Femur (tissue), 1 donor: ENCODE measurements at places on chromosomes 16 and 17.
A peak's percentile ranks its signal among the peaks of the same experiment; 100 is the strongest.

DNA sequence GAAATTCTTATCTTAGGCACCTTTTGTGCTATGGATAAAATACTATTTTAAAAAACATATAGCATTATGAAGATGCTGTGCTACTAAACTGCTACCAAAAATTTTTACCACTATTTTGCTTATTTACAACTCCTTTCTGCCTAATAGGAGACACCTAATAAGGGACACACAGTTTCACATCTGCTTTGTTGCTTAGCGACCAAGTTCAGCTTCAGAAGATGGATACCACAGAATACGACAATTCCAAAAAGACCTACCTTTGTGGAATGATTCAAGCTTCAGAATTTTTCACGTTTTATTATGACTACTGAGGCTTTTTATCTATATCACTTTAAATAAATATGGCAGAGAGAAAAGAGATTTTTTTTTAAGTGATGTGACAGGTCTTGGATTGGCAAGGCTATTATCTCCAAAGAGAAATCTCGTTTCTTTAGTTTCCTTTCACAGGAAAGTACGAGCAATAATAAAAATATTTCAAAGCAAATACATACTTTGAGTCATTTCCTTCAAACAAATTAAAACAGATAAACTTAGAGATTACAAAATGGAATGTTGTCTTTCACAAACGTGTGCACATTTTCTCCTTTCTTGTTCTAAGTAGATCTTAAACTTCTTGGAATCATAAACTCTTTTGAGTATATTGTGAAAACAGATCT, 35.4 kb downstream of the SPAG9 start:
- DNase-seq = no peak

DNA sequence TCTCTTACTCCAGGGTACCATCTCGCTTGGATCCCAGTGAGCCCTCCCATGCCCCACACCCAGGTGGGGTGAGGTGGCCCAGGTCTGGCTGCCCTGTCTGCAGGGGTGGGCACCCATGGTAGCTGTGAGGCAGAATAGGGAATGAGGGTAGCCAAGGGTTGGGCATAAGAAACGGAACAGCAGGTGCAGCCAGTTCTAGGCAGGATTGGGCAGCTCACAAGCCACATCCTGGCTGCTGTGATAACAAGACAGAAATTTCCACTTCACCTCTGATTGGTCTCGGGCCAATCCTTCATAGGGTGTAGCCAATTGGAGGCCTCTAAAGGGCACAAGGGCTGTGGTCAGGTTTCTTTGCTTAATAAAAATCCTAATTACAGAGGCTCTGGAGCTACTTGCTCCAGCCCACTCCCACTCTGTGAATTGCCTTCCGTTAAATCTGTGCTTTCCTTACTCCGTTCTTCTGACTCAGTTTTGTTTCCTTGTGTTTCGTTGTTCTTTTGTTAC, 1.5 kb upstream of the ARHGDIG start:
- no peak for DNase-seq

GRCh38 chr16:10087151-10087550, 95.1 kb downstream of the GRIN2A start:
- no peak for DNase-seq

- no peak for DNase-seq
Observed at GRCh38 chr16:1257561-1258224, 1.8 kb downstream of the TPSD1 start.

DNA sequence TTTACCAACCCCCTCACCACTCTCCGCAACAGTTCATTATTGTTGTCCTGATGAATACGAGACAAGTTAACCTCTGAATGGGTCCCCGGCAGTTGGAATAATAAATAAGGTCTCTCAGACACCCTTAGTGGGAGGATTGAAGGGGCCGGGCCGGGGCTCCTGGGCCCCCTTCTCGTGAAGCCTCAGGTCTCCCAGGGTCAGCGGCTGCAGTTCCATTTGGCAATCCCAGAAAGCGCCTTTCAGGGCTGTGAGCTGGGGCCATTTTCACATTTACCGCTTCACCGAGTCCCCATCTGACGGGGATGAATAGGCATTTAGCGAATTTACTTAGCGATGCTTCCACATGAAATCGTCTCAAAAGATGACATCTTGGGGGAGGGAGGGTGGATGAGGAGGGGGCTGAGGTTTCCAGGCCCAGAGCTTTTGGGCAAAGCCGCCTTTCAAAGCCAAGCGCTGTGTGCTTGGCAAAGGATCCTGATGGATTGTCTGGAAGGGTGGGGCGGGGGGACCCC, 309.8 kb downstream of the XYLT1 start:
- no peak for DNase-seq

DNA sequence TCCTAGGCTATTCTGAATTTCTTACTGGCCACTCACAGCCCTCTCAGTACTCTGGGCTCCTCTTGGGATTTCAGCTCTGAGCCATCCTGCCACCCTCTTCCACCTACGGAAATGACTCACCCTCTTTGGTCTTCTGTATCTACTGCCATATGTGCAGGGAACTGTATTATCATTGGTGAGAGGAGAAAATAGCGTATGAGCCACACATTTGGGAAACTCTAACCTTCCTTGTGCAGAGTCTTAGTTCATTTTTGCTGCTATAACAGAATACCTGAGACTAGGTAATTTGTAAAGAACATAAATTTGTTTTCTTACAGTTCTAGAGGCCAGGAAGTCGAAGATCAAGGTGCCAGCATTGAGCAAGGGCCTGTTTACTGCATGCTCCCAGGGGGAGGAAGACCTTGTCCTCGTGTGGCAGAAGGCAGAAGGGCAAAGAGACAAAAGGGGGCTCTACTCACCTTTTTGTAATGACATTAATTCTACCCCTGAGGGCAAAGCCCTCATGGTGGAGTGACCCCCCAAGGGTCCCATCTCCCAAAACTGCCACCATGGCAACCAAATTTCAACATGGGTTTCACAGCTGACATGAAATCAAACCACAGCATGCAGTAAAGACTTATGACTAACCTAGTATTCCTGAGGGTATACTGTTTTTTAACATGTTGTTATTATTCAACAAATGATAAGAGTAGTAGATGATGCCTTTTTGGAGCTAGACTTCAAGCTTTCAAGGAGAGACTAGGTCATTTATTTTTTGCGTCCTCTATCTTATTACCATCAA, 191.8 kb downstream of the PRKCA start:
- DNase-seq = no peak

DNA sequence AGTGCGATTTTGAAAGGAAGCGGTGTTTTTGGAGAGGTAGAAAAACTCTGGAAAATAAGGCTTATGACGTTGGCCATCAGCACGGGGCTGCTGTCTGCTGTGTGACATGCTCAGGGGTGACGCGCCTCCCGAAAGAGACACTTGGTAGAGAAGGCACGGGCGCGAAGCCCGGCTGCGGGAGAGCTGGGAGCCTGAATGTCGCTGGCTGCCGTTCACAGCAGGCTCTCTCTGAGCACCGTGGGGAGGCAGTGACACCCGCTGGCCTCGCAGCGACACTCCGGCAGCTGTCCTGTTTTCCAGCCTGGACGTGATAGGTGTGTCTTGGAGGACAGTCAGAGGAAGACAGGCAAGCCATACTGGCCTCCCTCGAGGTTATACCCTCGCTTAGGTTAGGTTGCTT, 759.1 kb upstream of the RBFOX1 start:
- no peak for DNase-seq

DNA sequence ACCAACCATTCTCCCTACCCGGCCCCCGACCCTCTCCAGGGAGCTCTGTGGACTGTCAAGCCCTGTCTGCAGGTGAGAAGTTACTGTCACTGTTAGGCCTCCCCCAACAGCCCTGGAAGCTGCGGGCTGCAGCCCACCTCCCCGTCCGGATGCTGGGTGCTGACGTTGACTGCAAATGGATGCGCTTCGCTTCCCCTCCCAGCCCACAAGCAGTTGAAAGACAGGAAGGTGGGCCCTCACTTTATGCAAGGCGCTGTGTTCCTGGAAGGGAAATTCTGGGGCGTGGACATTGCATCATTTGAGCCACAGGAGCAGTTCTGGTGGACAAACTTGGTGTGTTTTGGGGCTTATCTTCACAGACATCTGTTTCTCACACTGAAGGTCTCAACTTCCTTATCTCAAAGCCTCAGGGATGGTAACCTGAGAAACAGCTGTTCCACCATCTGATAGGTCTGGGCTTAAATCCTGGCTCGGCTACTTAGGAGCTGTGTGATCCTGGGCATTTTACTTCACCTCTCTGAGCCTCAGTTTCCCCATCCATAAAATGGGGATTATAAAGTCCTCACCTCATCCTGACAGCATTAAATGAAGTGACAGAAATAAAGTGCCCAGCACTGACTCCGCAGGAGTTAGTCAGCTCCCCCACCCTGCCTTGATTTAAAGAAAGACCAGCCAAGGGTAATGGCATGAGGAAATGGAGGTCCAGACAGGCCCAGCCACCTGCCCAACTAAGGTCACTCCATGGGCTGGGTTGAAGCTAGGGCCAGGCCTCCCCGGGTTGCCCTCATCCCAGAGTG, 4.6 kb upstream of the DRC7 start:
- peak; percentile 64 for DNase-seq

GRCh38 chr16:54437401-54437800, 150.8 kb upstream of the IRX3 start:
- no peak for DNase-seq

GRCh38 chr17:50047488-50048126, 8.3 kb upstream of the ITGA3 start:
- no peak for DNase-seq

GRCh38 chr16:85321509-85322271, 209.4 kb upstream of the CIBAR2 start:
- peak; percentile 95 for DNase-seq

- DNase-seq = no peak
Observed at GRCh38 chr17:55774846-55775271, 24.0 kb downstream of the PCTP start.

- DNase-seq = no peak
Observed at GRCh38 chr17:27473190-27473747, 17.0 kb downstream of the KSR1 start.

DNA sequence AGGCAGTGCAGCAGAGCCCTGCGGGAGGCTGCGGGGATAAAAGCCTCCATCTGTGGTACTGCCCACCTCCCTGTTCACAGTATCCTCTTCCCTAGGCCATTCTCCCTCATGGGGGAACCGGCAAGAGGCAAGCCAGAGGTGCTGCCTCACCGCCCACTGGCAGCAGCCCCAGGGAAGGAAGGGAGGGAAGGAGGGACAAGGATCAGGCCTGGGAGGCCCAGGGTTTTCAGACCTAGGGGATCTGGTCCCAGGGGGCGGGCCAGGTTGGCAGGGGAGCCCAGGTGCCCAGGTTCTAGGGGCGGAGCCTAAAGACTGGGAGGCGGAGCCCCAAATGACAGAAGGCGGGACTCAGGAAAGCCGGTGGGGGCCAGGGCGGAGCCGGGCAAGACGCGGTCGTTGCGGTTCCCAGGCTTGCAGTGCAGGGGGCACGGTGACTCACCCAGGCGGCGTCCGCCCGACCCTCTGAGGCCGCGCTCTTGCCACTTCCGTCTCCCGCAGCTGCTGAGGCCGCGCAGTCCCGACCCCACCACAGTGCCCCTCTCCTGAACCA, 3.0 kb upstream of the MTMR4 start:
- no peak for DNase-seq

GRCh38 chr17:46976626-46977270, 2.3 kb downstream of the RPRML start:
- DNase-seq = no peak

DNA sequence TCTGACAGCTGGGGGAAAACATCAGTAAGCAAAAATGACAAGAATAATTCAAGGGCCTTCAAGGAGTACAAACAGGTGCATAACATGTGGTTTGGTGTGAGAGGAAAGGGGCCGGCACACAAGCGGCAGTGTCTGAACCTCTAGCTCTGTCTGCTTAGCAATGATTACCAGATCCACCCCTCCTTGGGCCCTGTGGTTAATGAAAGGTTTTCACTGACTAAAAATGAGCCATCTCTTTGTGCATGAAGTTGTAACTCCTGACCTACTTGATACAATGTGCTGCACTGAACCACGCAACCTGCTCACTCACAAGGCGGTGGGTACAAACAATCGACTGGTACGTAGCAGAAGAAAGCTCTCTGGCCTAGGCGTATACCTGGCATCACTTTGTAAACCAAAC, 15.1 kb downstream of the FAM117A start:
- no peak for DNase-seq

GRCh38 chr16:340370-341091, 12.0 kb downstream of the AXIN1 start:
- DNase-seq = no peak

DNA sequence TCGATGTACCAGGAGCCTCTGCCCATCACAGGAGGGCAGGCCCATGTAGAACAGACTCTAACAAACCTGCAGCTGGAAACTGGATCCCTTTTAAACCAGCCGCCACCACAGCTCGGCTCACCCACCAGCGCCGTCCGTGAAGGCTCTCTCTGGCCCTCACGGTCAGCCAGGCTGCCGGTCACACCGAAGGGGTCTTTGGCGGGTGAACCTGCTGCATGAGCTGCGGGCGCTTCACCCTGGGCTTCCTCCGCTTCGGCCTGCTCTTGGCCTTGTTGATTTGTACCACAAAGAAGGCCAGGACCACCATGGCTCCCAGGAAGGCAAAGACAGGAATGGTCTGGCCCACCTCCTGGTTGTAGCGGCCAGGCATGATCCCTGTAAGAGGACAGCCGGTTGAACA, 11.7 kb upstream of the SLC38A8 start:
- no peak for DNase-seq

- DNase-seq = peak; percentile 66
Observed at GRCh38 chr17:56833057-56833808, 487 bp downstream of the C17orf67 start.

DNA sequence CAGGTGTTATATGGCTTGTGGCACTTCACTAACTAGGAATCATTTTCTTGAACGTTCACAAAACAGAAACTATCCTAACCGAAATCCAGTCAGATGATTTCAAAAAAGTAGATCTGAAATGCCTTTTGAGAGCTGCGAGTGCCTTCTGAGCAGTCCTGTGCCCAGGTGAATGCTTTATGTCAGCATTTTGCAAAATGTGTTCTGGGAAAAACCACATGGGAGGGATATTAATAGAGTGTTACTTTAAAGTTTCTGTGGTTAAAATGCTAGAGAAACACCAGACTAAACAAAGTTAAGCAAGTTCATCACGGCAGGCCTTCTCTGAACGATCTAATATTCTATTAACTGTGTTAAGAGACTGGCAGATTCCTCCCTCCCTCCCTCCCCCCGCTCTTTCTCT, 15.8 kb upstream of the RGS9 start:
- no peak for DNase-seq

DNA sequence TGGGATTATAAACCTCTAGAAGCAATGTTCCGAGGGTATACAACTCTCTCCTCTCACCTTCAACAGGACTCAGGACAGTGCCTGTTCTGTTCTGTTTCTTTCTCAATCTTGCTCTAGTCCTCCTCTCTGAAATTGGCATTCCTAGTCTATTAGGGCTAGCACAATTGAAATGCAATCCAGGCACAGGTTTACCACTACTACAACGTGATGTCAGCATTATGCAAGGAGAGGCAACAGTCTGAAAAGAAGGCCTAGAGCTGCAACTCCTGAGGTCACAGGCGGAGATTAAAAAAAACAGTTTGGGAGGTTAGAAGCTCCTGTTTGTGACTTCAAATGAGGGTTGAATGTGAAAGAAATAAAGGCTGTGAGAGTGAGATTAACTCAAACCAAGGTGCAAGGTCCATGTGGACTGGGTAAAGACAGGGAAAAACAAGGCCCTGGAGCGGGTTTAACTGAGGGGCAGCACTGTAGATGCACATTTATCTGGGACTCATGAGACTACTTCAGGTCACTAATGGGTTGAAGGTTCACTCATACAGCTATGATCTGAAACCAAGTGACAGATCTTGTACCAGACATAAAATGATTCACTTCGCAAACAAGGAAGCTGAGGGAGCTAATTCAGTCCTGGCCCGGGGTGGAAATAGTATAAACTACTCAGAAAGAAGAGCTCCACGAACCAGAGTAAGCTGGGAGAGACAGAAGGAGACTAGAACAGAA, 16.8 kb downstream of the AMFR start:
- DNase-seq = no peak
